ENCODE measurements at places on chromosomes 2 and 18.

- no peak for DNase-seq
Measured at GRCh38 chr18:54945576-54946125, 13.6 kb downstream of the CCDC68 start.

- DNase-seq: no peak
Measured at GRCh38 chr2:25521665-25522387, 151.6 kb downstream of the DTNB start.

DNA sequence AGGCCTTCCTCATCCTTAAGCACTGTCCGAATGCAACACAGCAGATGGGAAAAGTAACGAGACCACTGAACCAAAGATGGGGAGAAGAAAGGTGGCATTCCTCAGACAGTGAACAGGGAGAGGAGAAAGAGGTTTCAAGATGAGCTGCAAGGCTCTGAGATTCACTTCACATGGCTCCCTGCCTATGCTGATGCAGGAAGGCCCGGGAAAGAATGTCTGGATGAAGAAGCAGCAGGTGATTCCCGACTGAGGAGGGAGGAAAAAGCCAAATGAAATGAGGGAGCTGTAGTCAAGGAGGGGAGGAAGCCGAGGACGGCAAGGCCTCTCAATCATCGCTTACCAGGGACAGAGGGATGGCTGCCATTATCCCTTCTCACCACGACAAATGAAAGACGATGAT is 98.5 kb upstream of the BOD1L2 start:
- no peak for DNase-seq

GRCh38 chr2:15127876-15128275 is 433.3 kb downstream of the NBAS start:
- no peak for DNase-seq

- no peak for DNase-seq
Measured at GRCh38 chr2:42777883-42778805, 14.2 kb upstream of the OXER1 start.

GRCh38 chr2:24015562-24016375 is 5.9 kb downstream of the MFSD2B start:
- no peak for DNase-seq

DNA sequence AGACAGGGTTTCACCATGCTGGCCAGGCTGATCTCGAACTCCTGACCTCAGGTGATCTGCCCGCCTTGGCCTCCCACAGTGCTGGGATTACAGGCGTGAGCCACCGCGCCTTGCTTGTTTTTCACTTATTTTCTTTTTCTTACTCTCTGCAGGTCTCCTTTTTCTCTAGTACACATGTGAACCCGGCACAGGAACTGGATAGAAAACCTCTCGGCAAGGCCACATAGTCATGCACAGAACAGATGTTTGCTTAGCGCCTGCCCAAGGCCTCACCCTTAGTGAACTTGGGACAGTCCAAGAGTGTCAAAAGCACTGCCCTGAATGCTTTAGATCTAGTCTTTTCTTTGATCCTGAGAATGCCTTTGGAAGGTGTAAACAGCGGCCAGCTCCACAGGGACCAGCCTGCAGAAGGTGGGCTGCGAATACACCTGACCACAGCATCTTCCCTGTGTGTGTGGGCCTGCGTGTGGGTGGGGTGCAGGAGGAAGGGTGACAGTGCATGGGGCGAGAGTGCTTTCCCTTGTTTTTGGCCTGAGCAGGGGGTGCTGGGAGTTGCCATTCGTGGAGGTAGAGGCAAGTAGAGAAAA is 27.0 kb downstream of the IMPA2 start:
- DNase-seq: no peak

DNA sequence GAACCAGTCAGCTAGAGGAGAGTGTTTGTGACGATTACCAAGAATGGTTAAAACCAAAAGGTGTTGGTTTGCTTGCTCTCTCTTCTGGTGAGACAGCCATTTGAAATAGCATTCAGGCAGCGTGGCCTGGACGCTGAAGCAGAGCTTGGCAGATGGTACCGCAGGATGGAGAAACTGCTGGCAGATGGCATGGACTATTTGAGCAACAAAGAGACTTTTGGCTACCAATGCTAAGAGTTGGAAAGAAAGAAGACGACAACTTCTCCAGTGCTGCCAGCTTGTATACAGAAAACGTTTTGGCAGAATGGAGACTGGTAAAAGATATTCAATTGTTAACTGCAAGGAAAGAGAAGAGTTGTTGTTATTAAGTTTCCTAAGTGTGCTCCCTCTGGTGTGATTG is 315.0 kb downstream of the PARD3B start:
- no peak for DNase-seq
